ENCODE measurements at places on chromosomes 4 and X. TPM values are rescaled to one million over a fixed set of nuclear protein-coding genes. Genes with fewer than 3 reads are reported as not detected.

The ARMCX6 gene
- total RNA-seq = 13.6 TPM

- DNase-seq = no peak
Observed at GRCh38 chrX:110588164-110588563, 207.5 kb downstream of the CHRDL1 start.

DNA sequence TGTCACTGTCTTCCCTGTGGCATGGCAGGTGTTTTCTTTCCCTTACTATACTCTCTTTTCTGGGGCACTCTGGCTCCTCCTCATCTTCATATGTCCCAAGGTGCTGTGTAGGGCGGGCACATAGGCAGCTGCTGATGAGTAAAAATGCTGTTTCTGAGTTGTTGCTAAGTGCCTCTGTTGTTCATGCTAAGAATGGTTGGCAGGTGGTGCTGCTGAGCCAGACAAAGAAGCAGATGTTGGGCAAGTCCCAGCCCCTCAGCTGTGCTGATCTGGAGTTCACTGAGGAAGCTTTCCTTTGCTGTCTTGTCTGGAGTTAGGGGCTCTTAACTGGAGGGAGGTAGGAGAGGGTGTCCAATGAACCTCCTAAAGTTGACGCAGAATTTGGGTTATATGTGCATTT is 40.6 kb downstream of the HADH start:
- no peak for DNase-seq

The GALNTL6 gene
- total RNA-seq = 0.30 TPM
